GM20000 (cell line): ENCODE measurements at places on chromosomes 7 and 10.

GRCh38 chr7:42091461-42092291 is 145.3 kb downstream of the GLI3 start:
- no peak for DNase-seq

DNA sequence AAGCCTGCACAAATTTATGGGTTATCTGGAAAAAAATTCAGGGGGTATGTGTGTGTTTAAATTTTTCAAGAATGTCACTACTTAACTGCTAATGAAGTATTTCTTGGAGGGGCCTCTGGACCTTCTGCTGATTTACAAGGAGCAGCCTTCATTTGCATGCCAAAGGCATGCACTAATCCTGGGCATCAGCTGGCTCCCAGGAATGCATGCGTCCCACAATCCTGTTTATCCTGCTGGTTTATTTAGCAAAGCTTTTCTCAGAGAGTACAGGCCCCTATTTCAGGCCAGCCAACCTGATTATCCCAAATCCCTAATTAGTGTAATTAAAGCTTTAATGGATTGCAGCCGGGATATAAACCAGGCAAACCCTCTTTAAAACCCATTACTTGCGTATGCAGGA is 170.4 kb downstream of the TAX1BP1 start:
- no peak for DNase-seq

DNA sequence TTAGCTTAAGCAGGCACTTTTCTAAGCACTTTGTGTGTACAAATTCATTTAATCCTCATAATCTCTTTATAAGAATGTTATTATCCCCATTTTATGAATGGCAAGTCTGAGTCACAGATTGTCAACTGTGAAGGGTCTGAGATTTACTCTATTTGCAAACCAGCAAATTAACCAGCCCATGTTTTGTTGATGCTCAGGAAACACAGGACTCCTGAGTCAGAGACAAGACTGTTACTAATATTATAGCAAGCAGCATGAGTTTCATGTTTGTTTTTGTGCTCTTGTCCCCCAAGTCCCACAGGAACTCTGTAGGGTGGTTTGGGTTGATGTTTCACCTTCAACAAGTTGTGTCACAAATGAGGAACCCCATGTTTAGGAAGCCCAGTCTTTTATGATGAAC is 182.0 kb upstream of the PPP1R3A start:
- DNase-seq, result no peak

- no peak for DNase-seq
Measured at GRCh38 chr7:3923307-3923918, 622.4 kb downstream of the SDK1 start.

DNA sequence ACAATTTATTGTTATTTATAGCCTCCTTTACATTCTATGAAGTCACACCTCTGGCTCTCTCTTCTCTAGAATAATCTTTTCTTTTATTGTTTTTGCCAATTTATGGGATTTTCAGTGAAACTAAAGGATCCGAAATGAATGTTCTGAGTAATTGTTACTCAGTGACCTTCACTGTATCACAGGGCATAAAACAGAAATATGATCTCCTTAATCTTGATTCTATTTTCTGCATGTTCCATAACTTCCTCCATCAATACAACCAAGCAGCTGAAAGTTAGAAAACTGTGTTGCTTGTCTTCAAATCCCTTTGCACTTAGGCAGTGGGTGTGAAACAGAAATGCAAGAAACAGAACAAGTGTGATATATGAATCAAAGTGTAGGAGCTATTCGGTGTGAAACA is 57.4 kb upstream of the FERD3L start:
- DNase-seq, result no peak

GRCh38 chr10:85767891-85768290 is 598.7 kb downstream of the GRID1 start:
- no peak for DNase-seq

- no peak for DNase-seq
Measured at GRCh38 chr10:24668247-24668646, 55.4 kb downstream of the ARHGAP21 start.

DNA sequence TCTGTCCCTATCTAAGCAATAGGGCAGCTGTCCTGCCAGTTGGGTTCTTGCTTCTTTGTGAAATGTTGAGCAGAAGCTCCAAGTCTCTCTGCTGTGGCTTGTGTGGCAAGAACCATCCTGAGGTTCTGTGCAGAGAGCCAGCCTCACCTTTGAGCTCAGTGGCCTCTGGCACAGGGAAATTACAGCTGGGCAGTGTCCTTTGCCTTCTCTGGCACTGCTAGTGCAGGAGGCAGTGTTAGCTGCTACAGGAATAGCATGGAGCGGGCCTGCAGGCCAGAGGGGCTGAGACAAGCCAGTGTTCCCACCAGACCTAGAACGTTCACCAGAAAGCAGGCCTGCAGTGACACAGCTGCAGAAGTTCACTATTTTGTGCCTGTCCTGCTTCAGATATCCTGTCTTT is 1.8 kb downstream of the PRXL2A start:
- no peak for DNase-seq
